Astrocyte of the spinal cord (primary cell): ENCODE measurements at places on chromosomes 12 and 14.

- DNase-seq = no peak
Measured at GRCh38 chr12:122491991-122492390, 8.7 kb downstream of the ZCCHC8 start.

- no peak for DNase-seq
Measured at GRCh38 chr12:58458102-58458501, 462.2 kb downstream of the LRIG3 start.

GRCh38 chr14:99478128-99478527 lies 2.5 kb downstream of the SETD3 start:
- no peak for DNase-seq

GRCh38 chr12:109785854-109786253 lies 47.3 kb downstream of the TRPV4 start:
- no peak for DNase-seq

DNA sequence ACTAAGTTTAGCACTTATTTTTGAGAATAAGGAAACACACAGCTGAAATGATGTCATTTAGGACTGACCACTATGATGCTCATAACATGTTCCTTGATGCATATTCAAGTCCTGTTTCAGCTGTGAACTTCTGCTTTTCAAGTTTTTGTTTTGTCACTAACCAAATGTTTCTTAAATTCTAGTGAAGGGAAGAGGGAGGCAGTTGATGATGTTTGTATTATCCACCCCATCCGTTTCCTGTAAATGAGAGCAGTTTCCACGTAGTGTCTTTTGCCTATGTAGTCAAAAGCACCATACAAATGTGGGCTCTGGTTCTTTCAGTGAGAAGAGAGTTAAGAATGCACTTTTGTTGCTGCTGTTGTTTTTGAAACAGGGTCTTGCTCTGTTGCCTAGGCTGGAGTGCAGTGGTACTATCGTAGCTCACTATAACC lies 491.8 kb downstream of the PCNX1 start:
- DNase-seq = no peak

DNA sequence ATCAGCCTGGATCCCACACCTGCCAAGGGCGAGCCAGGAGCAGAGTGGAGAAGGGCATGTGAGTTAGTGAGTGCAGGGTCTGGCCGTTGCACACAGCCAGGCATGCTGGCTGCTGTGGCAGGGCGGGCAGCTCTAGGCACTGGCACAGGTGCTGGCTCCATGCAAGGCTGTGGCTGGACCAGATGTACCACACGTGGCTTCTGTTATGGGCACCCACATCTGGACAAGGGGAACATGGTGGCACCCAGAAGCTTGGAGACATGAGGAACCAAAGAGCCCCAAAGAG lies 20.1 kb downstream of the SERPINA3 start:
- DNase-seq = no peak

DNA sequence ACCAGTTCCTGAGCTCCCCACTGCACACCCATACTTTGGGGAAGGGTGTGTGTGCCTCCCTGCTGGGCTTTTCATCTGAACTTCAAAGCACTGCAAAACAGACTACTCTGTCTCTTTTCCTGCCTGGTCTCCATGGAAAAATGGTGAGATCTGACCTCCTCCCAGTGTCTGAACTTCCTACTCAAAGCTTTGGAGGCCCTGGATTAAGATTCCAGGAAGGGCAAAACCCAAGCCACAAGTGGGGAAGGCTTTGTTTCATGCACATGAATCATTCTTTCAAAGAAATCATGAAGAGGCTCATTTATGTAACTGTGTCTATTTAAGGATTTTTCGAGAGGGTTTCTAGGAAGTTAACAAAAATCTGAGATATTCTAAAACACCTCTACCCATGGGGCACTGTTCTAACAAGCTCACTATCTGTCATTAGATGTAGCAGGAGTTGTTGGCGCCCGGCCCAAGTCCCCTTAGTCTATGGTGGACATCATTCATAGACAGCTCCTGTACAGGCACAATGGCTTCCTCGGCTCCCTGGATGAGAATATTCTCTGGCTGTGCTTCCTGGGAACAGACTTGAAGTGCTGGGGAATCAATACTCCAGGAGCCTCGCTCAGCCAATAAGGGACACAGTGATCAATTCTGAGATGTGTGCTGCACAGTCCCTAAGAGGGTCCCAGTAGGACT lies 224.0 kb downstream of the KTN1 start:
- DNase-seq = no peak

- DNase-seq = no peak
Measured at GRCh38 chr12:61546296-61546695, 713.9 kb upstream of the USP15 start.

- no peak for DNase-seq
Measured at GRCh38 chr14:74932401-74932901, 9.4 kb upstream of the RPS6KL1 start.

GRCh38 chr12:10497602-10498001 lies 8.1 kb upstream of the EIF2S3B start:
- peak; percentile 73 for DNase-seq

DNA sequence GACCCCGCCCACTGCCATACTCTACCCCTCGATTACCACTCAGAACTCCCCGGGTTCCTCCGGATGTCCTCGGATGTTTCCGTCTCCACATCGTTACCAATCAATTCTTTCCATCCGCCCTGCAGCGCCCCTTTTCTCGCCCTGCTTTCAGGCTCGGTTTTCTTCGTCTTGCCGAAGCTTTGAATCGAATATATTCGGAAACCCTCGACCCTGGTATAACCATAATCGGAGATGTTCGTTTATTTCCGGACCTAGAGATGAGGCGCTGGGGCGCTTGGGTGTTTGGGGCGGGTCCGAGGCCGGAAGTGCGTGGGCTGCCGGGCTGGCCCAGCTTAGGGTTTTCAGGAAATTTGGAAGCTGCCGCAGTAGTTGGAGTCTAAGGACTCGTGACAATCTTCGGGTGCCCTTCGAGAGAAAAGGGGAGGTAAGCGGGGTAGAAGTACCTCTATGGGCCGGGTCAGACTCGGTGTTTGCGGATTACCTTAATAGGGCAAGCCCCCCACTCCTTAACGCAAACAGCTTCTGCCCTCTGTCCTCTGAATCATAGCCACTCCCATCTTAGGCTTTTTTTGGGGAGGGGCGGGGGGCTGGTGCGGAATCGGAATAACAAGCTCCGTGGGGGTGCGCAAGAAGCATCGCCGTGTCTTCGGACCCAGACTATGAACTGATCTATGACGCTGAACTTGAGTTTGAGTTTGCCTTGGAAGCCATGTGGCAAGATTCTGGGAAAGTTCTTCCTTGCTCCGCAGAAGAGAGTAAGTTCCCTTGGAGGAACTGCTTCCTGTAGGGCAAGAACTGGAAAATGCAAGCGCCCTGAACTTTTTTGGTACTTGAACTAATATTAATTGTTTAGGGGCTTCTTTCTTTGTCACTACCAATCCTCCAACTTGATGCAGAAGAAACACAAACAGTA lies at the start of gene C14orf119:
C14orf119 (plus strand) TSS at position 310 of the 913 bp plus-strand sequence. CDS start 2,154 bp downstream, outside the sequence.
- DNase-seq = peak; percentile 100

DNA sequence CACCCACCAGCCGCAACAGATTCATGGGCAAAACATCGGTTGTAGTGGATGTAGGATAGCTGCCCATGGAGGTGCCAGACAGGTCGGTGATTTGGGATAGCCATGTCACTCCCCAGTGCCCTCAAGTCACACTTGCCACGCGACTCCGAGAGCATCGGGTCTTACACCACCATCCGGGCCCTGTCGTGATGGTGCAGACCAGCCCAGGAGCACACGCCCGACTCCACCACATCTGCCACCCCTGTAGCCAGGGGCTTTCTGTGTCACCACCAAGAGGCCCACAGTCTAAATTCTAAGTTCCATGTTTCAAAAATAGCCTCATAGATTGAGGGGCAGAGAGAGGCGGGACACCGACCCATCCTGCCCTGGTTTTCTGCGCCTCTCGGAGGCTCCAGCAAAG lies 18.0 kb downstream of the FOXN4 start:
- DNase-seq = no peak

GRCh38 chr12:118220702-118221101 lies 84.8 kb downstream of the PEBP1 start:
- DNase-seq = no peak

DNA sequence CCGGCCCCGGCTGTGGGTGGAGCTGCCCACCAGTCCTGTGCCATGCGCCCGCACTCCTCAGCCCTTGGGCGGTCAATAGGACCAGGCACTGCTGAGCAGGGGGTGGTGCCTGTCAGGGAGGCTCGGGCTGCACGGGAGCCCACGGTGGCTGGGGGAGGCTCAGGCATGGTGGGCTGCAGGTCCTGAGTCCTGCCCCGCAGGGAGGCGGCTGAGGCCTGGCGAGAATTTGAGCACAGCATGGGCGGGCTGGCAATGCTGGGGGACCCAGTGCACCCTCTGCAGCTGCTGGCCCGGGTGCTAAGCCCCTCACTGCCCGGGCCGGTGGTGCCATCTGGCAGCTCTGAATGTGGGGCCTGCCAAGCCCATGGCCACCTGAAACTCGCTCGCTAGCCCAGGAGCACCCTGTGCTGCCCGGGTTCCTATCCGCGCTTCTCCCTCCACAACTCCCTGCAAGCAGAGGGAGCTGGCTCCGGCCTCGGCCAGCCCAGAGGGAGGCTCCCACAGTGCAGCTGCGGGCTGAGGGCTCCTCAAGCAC lies 1371.1 kb downstream of the FSCB start:
- no peak for DNase-seq

GRCh38 chr14:101836135-101836534 lies 74.6 kb downstream of the PPP2R5C start:
- DNase-seq = peak; percentile 30

DNA sequence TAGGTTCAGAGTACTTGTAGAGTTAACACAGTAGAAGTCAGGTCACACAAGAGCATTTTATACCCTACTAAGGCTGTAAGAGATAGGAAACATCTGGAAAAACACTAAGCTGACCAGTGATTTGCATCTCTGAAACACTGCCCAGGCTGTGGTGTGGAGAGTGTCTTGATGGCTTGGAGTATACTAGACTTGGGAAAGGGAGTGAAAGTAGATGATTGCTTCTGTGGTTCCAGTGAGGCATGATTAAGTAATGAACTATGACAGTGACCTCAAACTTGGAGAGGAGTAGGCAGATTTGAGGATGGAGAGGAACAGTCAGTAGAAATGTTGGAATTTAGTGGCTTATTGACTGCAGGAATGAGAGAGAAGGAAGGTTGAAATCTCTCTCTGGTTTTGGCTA lies 201.2 kb downstream of the FLRT2 start:
- peak; percentile 69 for DNase-seq

GRCh38 chr12:110689281-110690126 lies 589 bp upstream of the HVCN1 start:
- peak; percentile 9 for DNase-seq

GRCh38 chr14:93925374-93925895 lies 1.7 kb upstream of the FAM181A start:
- no peak for DNase-seq

DNA sequence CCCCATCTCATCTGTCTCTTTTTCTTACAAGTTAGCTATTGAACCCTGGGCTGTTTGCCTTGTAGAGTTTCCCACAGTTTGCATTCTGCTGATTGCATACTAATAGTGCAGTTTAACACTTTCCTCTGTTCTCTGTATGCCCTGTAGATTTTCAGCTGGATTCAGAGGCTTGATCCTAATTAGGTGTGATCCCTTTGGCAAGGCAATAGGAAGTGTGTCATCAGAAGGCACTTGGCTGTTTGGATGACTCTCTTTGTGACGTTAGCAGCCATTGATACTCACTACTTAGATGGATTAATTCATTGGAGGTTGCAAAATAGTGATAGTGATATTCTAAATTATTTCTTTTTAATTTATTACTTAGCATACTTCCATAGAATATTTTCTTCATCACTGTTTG lies 33.6 kb downstream of the FUT8 start:
- no peak for DNase-seq

DNA sequence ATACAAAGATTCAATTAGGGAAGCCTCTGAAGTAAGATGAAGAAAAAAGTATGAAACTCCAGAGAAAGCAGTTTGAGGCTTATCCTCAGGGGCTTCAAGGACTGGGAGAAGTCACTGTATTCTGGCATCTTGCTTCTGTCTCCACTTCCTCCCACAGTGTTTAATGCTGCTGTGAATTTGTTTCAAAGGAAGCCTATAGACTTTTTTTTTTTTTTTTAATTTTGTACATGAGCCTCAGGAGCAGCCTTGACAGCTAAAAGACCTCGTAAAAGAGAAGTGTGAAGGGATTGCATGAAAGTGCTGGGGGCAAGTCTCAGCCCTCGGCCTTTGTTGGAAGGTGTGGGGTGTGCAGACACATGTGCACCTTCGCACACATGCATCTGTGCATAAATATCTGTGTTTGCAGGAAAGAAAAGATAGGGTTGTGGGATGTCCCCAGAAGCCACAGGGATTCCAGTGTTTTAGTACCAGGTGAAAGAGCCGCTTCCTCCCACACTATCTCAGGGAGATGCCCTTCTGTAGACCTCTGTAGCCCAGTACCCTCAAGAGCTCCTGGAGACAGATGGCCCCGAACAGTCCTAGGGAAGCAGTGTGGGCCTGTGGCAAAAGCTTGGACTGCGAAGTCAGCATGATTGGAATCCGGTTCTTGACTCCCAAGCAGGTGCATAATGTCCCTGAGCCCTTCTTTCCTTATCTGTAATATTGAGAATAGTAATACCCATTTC lies 193.5 kb upstream of the BCL2L14 start:
- DNase-seq = no peak

- no peak for DNase-seq
Measured at GRCh38 chr12:14890701-14891100, 5.0 kb upstream of the MGP start.

DNA sequence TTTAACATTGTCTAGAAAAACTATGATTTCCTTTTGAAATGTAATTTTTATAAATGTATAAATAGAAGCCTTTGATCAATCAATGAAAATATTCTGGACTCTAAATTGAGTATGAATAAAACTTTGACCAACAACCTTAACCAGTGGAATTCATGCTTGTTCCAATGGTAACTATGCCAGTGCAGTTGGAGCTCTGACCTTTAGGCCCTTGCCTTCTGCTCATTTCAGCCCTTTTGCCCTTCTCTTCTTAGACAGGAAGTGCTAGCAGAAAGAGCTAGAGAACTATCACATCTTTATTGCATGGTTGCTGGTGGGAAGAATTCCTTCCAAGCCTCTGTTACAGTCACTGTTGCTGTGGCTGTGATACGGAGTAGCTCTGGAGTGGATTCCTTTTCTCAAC lies 39.7 kb downstream of the TTC8 start:
- no peak for DNase-seq

DNA sequence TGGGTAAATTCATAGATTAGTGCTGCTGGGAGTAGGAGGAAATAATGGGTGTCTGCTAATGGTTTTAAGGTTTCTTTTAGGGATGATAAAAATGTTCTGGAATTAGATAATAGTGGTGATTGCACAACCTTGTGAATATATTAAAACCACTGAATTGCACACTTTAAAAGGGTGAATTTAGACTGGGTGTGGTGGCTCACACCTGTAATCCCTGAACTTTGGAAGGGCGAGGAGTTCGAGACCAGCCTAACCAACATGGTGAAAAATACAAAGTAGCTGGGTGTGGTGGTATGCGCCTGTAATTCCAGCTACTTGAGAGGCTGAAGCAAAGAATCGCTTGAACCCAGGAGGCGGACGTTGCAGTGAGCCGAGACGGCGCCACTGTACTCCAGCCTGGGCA lies 1.3 kb downstream of the RAD52 start:
- no peak for DNase-seq

GRCh38 chr14:91399868-91400640 lies 17.6 kb downstream of the CCDC88C start:
- DNase-seq = no peak

GRCh38 chr12:74644681-74645080 lies 107.0 kb downstream of the ATXN7L3B start:
- no peak for DNase-seq
